ENCODE measurements at places on chromosomes 16 and 17.

- no peak for DNase-seq
These were observed 55.5 kb downstream of the SYT17 start for GRCh38 chr16:19223235-19224170.

DNA sequence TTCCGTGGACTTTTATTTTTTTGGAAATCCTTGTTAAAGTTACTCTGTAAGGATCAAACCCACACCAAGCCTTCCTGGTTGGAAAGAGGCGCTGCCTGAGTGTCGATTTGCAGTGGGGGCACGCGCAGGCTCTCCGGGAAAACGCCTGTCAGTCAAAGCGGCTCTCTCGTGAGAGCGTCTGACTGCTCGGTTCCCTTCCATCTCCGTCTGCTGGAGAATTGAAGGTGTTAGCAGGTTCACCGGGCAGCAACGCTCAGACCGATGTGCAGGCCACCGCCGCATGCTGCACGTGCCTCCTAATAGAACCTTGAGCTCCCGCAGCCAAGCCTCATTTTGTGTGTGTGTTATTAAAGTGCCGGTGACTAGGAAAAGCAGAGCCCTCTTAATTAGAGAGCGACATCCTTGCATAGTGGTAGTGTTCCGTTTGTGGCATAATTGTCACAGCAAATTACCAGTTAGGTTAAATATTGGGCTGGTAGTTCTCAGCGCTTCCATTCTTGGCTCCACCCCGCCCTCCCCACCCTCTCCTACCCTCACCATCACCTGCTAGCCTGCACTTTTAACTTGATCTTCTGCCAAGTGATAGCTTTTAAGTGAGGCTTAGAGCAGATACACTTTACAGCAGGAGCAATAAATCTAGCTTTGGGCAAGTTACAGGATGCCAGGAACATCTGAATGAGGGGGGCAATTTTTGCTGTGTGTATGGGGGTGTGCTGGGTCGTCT, 75.5 kb downstream of the RPA1 start:
- DNase-seq, result no peak

- no peak for DNase-seq
These were observed 10.3 kb downstream of the ZNF469 start for GRCh38 chr16:88393034-88393433.

GRCh38 chr17:17239832-17240231, 2.9 kb upstream of the FLCN start:
- no peak for DNase-seq

DNA sequence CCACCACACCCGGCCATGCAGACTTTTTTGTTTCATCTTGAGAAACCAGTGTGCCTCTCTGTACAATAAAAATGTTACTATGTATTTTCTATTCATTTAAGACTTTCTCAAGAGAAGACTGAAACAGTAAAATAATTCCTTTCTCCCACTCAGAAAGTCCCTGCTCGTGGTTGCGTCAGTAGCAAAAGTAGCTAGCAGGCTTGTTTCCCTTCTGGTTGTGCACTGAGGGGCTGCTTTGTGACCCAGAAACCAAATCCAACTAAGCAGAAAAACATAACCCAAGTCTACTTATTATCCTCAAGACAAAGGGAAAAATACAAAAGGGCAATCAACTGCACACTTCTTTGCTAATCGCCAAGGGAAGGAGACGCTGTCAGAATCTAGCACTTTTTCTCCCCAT, 3.4 kb upstream of the PNPO start:
- DNase-seq, result no peak

- no peak for DNase-seq
These were observed 10.2 kb downstream of the NEUROD2 start for GRCh38 chr17:39597372-39598046.

DNA sequence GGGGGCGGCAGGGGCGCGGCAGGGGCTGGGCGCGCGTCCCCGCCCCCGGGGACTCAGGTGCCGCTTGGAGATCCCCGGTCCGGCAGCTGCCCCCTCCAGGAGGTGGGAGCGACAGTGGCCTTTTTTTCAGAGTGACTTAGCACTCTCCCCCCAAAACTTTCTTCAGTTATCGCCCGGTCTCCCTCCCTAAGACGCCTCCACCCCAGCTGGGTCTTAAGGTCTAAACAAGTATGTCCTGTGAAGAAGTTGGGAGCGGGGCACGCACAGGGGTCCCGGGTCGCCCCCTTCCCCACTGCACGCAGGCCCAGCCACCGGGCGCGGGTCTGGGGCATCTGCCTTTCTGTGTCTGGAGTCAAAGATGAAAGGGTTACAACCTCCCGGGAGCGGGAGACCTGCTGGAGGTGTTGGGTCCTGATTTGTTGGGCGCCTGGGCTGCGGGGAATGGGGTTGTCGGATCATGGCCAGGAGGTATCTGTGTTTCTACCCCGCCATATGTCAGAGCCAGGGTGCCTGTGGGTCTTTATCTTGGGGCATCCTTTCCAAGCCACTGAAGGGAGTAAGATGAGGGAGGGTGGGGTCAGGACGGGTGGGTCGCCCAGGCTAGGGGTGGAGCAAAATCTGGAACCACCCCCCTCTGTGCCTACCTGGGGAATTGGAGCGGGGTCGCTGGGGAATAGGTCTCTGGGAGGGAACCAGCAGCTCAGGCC, 757 bp downstream of the FMNL1 start:
- DNase-seq, result no peak

DNA sequence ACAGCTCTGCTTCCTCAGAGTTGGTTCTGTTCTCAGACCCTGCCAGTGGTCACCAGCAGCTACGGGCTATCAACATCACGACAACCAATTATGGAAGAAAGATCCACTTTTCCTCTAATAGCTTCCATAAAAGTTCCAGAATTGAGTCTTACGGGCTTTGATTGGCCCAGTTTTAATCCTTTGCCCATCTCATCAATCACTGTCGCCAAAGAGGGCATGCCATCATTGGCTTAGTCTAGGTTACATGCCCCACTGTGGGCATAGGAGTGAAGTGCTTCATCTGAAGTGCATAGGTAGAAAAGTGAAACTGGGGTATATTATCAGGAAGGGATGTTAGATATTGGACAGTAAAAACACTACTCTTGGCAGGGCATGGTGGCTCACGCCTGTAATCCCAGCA, 76.6 kb upstream of the DHX40 start:
- no peak for DNase-seq

GRCh38 chr16:3007059-3007956, 5.4 kb upstream of the CLDN9 start:
- DNase-seq, result no peak

DNA sequence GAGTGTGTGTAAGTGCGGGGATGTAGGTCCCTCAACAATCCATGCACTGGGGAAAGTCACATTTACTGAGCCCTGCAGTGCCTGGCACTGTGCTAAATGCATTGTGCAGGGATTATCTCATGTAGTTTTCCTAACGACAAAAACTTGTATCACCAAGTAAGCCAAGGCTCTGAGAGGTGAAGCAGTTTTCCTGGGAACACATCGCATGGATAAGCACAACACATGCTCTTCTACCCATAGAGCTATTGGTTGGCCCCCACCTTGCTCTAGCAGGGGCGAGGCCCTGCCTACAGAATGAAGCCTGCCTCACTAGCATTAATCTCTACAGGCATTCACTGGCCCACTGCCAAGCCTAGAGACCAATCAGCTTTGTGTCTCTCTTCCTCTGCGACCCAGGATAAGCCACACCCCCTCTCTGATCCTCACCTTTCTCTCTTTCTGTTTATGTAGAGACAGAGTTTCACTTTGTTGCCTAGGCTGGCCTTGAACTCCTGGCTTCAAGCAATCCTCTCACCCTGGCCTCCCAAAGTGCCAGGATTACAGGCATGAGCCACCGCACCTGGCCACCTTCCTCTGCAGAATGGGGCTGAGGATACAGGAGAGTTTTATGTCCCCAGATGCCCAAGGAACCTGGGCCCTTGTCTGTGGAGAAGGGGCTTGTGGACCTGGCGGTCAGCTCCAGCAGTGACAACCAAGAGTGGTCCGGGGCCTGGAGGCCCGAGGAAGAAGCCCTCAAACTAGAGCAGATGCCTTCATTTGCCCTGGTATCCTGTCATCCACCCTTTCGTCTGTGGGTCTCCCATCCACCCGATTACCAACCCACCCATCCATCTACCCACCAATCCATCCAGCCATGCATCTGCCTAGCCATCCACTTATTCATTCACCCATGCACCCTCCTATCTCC, 12.8 kb downstream of the CDH16 start:
- DNase-seq, result no peak

GRCh38 chr17:82803185-82803584, 36.6 kb downstream of the ZNF750 start:
- no peak for DNase-seq

- no peak for DNase-seq
These were observed 25.0 kb downstream of the CPPED1 start for GRCh38 chr16:12778726-12779125.

GRCh38 chr17:836151-836550, 54.0 kb downstream of the MRM3 start:
- DNase-seq, result no peak

DNA sequence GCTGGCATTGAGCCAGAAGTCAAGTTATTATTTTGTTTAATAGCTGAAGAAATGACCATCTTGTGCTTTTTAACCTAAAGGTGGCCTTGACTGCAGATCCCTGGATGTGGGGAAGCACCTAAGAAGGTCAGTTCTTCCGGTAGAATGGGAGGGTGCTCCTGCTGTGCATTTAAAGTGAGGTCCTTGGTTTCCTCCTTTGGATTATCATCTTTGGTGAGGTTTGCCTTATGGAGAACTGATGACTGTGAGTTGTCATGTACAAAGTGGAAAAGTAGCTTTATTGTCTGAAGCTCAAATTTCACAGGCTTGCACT, 66.5 kb downstream of the PCTP start:
- no peak for DNase-seq

DNA sequence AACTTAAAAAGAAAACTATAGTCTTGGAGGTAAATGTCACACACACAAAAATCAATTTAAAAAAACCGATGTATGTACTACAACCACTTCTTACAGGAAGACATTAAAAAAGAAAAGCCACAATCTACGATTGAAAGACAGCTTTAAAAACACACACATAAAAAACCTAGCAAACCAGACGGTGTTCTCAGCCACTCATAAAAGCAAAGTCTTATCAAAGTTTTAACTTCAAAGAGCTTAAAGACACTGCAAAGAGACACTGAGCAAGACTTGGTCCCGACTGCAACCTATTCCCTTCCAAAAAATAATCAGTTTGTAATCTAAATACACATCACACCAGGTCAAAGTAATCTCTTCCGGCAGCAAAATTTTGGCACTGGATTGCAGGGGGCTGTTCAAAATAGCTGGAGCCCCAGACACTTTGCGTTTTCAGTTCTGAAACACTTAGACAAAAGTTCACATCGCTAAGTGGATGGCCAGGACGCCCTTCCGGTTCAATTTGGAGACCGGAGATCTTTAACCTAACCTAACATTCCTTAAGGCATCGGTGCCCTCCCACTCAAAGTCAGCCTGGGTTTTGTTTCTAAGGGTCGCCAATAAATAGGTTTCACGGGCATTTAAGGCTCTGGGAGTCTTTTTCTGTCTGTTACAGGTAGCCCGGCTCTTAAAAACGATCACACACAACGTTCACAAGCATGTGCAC, 2.6 kb downstream of the ZCCHC14 start:
- no peak for DNase-seq

GRCh38 chr16:9844361-9844760, 337.9 kb downstream of the GRIN2A start:
- DNase-seq, result no peak

DNA sequence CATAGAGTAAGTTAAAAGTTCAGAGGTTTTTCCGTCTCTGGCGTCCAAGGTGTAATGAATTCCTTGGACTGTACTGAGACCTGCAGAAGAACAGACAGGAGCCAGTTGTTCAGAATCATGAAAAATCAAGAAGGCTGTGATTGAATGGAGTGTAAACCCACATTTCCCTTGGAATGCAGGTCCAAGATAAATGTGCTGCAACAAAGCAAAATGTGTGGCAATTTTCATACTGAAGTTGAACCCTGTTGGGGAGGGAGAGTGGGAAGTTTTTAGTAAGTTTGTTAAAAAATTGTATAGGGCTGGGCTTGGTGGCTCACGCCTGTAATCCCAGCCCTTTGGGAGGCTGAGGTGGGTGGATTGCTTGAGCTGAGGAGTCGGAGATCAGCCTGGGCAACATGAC, 21.4 kb downstream of the GGNBP2 start:
- no peak for DNase-seq

DNA sequence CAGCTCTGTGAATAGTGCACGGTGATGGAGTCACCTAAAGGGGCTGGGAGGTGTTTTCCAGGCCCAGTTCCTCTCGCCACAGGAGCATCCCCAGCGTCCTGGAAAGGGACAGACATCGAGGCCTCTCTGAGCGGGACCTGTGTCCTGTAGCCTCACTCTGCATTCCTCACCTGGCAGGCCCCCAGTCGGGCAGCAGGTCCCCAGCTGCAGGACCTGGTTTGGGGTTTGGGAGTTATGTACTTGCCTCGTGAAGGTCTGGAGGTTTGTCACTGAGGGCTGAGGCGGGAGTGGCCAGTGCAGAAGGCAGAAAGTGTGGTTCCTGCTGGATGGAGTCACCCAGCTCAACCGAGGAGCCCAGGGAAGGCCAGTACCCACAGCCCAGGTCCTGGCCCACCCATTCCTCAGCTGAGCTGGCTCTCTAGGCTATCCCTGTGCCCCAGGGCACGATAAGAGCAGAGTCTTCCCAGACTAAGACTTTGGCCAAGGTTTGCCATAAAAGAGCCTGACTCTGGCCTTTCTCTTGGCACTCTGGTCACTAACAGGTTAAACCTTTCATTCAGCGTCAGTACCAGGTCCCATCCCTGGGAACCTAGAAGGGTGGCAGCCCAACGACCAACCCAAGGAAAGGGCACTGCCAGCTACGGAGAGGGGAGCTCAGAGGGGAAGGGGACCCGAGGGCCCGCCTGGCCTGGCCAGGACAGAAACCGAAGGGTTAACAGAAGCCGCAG, 24.4 kb downstream of the TBX4 start:
- no peak for DNase-seq

GRCh38 chr16:80611171-80611929, 70.6 kb downstream of the DYNLRB2 start:
- no peak for DNase-seq

GRCh38 chr17:66992911-66993442, 28.5 kb downstream of the CACNG4 start:
- no peak for DNase-seq

DNA sequence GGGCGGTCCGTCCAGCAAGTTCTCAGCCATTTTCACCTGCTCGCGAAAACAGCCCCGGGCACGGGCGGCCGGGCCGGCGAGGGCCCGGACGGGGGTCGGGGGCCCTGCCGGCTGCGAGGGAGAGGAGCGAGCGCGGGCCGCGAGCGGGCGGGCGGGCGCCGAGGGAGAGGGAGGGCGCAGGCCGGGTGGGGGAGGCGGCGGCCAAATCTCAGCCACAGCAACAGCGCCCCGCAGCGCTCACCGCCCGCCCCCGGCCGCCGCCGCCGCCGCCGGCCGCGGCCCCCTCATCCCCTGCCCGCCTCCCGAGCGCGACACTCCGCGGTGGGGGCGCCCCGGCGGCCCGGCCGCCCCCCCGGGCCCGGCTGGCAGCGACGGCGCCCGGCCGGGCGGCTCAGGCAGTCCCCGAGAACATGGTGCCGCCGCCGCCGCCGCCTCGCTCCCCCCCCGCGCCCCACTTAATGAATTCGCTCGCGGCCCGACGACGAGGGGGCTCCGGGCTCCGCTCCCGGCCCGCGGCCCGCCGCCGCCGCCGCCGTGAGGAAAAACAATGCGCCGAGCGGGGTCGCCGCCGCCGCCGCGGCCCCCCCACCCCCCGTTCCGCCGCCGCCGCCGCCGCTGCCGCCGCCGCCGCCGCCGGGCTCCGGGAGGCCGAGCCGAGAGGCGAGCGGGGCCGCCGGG, 487 bp downstream of the CREBBP start:
- peak; percentile 55 for DNase-seq
